Breast epithelium (tissue), 4 donors: ENCODE measurements at places on chromosomes 2 and 18.

DNA sequence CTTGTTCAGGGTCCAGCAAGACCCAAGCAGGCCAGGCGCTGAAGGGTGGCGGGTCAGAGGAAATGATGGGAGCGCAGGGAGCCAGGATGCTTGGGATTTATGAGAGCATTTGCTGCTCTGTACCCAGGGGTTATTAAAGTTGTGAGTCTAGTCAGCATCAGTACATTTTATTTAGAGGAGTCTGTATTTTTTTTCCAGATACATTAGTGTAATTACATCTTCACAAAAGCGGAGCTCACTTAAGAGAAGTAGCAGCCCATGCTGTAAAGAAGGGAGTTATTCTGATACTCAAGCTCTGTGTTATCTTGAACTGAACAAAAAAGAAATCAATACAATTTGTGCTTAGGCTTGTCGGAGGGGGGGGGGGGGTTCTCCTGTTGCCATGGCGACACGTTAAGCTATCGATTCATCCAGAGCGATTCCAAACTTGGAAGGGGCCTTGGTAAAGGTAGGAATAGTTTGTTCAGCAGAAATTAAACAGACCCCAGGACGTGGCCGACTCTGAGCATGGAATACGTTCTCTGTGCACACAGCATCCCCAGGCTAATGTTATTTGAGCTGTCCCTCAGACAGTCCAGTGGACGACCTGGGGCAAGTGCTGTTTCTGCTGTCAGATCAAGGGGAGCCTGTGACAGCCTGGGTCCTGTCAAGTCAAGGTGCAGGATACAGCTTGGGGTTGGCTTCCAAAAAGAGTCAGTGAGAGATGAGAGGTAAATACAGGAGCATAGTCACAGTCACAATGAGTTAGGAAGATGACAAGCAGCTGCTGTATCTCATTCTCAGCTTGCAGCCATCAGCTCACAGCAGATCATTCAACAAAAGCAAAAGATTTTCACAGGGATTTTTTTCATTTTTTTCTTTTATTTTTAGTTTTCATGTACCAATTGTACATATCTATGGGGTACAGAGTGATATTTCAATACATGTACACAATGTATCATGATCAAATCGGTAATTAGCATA lies 387.6 kb downstream of the DCDC2C start:
- no peak for DNase-seq
- H3K27ac ChIP-seq, result no peak overlapping the region
- no peaks in the 10 kb centered on the region for H3K4me1 ChIP-seq

DNA sequence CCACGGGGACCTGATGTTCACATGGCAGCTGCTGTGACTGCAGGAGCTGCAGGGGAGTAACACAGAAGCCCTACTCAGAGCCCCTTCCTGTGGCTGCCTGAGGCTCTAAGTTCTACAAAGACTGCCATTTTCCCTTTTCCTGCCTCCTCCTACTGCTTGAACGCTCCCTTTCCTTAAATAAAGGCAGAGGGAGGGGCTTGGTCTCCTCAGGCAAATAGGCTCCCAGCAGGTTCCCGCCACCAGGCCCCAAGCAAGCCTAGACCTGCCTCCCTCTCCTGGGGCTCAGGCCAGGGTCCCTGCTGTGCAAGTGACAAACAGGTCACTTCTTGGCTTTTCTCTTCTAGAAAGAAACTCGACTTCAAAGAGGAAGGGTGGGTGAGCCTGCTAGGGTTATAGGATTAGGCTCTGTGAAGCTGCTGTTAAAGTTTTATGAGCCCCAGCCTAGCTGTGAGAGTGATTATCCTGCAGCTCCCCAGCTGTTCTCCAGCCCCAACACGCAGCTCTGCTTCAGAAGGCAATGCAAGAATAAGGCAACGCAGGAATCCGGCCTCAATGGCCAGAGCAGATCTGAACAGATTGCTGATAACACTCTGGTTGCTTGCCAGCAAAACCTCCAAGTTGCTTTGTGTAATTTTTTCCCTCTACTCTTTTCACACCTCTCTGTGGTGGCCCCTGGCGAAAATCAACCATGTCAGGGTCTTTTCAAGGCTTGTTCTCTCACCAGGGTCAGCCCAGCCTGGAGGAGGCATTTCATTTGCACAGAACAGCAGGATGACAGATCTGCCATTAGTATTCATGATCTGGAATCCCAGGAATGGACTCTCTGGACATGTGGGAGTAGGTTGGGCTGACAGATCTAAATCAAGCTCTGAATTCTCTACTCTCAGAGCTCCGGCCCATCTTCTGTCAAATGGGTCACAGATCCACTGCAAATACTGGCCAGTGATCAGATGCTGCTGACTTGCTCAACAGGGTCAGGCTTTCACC lies 71.3 kb downstream of the MRO start:
- no peak for DNase-seq
- H3K4me3 ChIP-seq, result no peak overlapping the region
- H3K27me3 ChIP-seq, result no peaks in the 10 kb centered on the region
- no peak overlapping the region for H3K27ac ChIP-seq
- no peaks in the 10 kb centered on the region for H3K36me3 ChIP-seq

DNA sequence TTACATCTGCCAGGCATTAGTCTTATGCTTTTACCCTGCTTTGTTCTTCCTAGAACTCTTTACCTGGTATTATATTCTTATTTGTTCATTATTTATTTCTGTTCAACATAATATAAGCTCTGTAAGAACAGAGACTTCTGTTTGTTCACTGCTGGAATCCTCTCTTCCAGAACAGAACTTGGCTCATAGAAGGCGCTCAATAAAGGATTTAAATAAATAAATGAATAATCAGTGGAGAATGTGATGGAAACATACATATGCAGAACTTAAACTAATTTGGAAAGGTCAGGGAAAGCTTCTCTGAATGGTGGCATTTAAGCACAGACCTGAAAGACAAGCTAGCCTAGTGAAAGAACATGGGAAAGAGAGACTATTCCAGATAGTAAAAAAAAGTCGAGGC lies 24.3 kb downstream of the NCKAP1 start:
- no peak overlapping the region for H3K4me3 ChIP-seq
- H3K36me3 ChIP-seq, result no peaks in the 10 kb centered on the region
- no peak for DNase-seq
- no peaks in the 10 kb centered on the region for H3K4me1 ChIP-seq
- H3K27ac ChIP-seq, result no peak overlapping the region

DNA sequence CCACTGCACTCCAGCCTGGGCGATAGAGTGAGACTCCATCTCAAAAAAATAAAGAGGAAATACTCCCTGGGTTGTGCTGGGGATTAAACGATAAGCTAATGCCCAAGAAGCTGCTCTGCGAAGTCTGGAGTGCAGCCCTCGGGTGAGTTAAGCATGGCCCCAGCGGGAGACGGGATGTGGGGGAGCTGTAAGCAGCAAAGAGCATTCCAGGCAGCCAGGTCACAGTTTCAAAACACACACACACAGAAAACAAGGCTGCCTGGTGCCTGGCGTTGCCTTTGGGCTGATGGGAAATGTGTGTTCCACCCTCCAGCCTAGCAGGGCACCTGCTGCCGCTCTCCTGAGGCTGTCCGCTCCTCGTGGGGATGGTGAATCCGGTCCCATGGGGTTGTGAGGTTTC lies 24.1 kb downstream of the ODC1 start:
- H3K27ac ChIP-seq, result no peak overlapping the region
- H3K4me3 ChIP-seq, result no peak overlapping the region
- no peak for DNase-seq
- no peaks in the 10 kb centered on the region for H3K4me1 ChIP-seq

DNA sequence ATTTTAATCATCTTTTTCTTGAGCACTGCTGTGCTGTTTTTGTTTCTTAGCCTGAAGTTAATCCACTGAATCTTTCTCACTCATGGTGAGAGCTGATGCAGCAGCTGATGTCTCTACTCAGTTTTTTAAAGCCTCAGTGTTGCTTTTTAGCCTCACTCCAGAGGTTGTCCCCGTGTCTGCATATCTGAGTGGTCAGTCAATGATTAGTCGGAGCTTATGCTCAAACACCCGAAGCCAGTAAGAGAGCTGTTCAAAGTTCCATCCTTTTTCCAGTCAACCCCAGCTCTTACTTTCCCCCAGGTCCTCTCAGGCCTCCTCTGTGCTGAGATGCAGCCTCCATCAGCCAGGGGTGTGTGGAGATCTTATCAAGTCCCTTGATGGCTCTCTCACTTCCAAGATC lies 81.1 kb downstream of the MBOAT2 start:
- no peak overlapping the region for H3K4me3 ChIP-seq
- no peaks in the 10 kb centered on the region for H3K36me3 ChIP-seq
- no peaks in the 10 kb centered on the region for H3K4me1 ChIP-seq
- H3K27ac ChIP-seq, result no peak overlapping the region
- no peaks in the 10 kb centered on the region for H3K27me3 ChIP-seq
- DNase-seq, result no peak

GRCh38 chr2:54691445-54692135 lies 31.9 kb upstream of the EML6 start:
- H3K4me3 ChIP-seq, result no peak overlapping the region
- H3K4me1 ChIP-seq, result no peaks in the 10 kb centered on the region
- H3K27me3 ChIP-seq, result no peaks in the 10 kb centered on the region
- H3K27ac ChIP-seq, result no peak overlapping the region
